ENCODE measurements at places on chromosomes 12 and 14.

DNA sequence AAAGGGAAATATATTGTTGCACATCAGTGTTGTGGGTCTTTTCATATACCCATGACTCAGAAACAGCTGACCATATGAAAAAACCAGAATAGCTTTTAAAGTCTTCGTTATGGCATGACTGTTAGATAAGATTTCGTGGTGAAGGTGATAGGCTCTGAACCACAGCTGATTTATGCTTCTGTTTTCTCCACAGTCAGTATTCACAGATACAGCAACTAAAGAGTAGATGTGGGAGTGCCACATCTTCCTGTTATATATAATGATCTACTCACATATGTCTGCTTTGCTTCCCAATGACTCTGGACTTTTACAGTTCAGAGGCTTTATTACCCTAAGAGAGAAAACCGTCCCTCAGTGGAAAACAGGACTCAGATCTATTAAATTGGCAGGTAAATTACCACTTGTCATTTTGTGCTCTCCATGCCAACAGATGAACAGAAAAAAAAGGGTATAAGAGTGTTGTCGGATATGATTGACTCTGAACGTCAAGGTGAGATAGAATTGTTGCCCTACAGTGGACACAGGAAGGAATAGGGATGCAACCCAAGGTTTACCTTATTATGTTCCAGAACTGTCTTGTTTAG is 1037.1 kb downstream of the GALC start:
- DNase-seq, result no peak

DNA sequence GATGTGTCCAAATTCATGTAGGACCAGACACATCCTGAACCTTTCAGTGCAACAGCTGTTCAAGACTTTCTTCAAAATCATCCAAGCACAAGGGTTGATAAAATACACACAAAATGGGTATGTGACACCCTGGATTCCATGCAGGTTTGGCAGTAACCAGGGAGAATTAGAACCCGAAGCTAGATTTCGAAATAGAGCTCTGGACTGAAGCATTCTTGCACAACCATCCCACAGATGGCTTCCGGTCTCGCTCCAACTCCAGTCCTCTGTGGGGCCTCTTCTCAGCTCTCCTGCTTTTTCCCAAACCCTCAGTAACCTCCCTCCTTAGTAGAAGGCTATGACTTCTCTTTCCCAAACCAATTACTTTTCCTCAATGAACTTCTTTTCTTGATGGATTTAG is 171.3 kb downstream of the TTC7B start:
- DNase-seq, result no peak

- no peak for DNase-seq
Observed at GRCh38 chr12:92244036-92244435, 98.4 kb upstream of the BTG1 start.

DNA sequence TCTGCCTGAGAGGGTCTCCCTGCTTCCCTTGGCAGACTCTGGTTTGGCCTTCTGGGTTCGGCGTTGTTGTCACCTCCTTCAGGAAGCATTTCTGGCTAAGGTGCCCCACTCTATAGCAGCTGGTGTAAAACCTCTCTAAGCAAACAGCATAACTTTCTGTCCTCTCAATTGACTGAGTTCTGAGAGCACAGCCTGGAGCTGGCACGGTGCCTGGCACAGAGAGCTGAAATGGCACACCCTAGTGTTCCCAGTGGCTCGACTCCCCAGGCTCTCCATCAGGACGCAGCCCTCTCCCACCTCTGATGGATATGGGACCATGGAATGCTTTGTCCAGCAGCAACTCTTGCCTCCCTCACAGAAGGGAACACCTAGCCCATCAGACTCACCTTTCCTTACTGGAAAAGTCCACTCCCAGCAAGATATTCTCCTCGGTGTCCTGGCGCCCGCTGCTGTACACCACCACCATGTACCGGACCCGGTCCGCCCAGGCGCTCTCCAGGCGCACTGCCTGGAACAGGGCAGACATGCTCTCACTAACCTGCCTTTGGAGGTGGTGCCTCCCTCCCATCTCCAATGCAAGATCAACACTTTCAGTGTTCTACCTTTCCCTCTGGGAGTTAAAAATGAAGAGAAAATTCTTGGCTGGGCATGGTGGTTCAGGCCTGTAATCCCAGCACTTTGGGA is 40.6 kb downstream of the SSH1 start:
- DNase-seq, result no peak

DNA sequence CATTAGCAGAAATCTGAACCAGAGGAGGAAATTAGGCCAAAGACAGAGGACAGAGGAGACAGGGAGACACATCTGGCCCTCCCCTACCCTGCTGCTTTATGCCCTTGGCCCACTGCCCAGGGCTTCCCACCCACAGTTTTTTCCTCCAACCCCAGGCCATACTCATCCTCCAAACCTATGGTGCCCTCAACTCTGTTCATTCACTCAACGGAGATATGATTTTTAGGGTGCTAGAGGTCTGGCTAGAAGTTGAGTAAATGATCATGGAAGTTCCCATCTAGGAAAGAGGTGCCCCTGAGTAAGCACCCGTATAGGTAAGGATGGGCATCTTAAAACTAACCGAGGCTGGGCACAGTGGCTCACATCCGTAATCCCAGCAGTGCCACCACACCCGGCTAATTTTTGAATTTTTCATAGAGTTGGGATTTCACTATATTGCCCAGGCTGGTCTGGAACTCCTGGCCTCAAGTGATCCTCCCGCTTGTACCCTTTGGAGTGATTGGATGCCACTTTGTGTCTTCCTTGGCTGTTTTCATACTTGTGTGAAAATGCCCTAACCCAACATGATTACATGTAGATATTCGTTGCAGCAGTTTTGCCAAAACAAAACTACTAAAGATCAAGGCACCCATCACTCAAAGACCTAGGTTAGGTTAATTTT is 4.4 kb downstream of the KRT18 start:
- DNase-seq, result no peak

GRCh38 chr14:87492561-87492960 is 500.4 kb downstream of the GALC start:
- no peak for DNase-seq

DNA sequence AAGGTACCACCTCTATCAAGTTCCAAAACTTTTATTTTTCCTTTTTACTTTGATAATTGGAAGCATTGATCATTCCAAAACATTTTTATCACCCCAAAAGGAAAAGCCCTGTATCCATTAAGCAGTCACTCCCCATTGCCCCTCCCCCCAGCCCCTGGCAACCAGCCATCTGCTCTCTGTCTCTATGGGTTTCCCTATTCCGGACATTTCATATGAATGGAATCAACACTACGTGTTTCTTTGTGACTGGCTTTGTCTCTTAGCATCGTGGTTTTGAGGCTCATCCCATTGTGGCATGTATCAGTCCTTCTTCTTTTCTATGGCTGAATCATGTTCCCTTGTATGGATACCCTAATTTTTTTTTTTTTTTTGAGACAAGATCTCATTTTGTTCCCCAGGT is 18.0 kb upstream of the PHETA1 start:
- DNase-seq, result no peak

DNA sequence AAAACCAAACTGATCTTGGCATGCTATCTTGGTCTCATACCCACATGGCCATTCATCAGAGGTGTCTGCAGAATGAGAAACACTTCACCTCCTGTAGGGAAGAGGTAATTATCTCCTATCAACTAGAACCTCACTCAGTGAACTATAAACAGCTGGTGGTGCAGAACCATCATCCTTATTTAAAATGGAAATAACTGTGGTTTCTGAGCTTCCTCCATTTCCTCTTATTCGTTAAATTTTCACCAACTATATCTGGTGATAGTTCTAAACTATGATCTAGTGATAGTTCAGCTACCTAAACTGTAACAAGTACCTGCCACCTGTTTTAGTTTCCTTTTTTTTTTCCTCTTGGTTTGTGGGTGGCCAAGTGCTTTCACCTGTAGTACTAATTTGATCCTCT is 218.5 kb downstream of the FUT8 start:
- DNase-seq, result no peak

- no peak for DNase-seq
Observed at GRCh38 chr12:19075711-19076340, 53.7 kb upstream of the PLEKHA5 start.

- DNase-seq, result no peak
Observed at GRCh38 chr14:45120096-45120495, 14.2 kb downstream of the FKBP3 start.

DNA sequence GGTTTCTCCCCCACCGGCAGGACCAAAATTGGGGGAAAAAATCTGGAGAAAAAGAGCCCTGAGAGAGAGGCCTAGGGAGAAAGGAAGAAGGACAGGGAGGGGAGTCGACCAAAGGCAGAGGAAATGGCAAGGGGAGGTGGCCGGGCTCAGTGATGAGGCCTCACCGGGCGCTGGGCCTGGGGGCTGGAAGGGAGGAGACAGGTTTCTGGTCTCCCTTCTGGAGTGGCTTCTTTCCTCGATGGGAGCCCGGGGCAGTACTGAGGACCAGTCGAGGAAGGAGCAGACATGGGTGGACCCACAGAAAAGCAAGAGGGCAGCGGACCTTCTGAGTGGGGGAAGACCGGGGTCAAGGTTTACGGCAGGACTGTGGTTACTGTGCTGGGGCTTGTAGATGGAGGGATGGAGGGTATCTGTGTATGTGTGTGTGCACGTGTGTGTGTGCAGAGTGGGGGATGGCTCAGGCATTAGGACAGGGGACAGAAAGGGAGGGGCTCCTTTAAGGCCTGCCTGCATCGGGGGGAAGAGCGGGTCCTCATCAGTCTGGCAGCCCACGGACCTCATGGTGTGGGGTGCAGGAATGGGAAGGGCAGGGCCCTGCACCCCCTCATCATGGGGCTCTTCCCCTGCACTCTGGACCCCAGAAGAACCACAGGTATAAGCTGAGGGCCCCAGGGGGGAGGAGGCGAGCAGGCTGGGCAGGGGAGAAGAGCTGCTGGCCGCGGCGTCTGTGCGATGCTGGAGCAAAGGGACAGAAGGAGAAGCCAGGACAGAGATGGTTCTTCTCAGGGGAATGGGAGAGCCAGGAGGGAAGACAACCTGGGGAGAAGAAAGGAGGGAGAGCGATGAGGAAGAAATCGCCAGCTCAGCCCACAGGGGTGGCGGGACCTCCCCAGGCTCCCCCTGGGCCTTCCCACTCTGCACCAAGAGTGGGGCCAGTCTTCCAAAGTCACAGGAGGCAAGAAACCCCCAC is 15.1 kb upstream of the RPLP0 start:
- DNase-seq, result no peak

DNA sequence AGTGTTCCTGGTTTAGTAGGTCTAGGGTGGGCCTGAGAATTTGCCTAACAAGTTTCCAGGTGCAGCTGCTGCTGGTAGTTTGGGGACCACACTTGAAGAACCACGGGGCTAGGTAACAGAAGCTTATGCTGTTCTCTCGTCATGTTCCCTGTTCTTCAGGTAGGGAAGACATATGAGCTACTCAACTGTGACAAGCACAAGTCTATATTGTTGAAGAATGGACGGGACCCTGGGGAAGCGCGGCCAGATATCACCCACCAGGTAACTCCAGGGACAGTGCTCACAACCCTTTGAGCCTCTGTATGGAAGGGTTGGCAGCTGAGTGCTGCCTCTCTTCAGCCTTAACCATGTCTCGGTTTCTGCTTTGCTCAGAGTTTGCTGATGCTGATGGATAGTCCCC is 3.5 kb downstream of the EMG1 start:
- DNase-seq, result no peak

GRCh38 chr14:53949201-53949600 is 7.4 kb downstream of the BMP4 start:
- DNase-seq, result no peak

DNA sequence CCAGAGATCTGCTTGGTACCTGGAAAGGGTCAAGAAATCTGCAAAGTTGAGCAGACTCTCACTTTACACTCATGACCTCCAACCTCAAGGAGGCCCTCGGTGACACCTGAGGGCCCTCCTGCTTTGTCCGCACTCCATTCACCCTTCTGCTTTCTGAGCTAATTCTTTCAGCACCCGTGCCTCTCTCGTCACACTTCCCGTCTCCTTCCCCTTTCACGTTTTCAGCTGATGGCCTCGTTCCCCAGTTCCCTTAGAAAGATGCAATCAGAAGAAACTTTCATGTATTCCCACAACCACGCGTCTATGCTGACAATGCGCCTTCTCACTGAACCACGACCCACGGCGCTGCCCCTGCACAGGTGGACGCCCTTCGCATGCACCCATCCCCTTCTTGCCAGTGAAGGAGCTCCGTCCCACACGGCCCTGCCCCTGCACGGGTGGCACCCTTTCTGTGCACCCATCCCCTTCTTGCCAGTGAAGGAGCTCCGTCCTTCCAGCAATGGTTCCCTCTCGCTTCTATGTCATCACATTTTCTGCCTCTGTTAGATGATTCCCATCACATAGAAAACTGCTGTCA is 340.1 kb upstream of the FKBP4 start:
- no peak for DNase-seq

DNA sequence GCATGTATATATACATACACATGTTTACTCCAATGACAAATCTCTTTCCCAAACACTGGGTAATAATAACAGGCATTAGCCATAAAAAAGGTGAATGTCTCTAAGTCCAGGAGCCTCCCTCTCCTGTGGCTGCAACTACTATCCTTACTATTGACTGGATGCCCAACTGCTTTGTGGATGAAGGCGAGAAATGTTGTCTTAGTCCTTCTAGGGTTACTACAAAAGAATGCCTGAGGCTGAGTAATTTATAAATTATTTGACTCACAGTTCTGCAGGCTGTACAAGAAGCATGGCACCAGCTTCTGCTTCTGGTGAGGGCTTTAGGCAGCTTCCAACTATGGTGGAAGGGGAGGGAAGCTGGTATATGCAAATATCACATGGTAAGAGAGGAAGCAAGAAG is 366.0 kb upstream of the DDHD1 start:
- no peak for DNase-seq

- DNase-seq, result no peak
Observed at GRCh38 chr12:106978035-106978800, 8.7 kb downstream of the MTERF2 start.

DNA sequence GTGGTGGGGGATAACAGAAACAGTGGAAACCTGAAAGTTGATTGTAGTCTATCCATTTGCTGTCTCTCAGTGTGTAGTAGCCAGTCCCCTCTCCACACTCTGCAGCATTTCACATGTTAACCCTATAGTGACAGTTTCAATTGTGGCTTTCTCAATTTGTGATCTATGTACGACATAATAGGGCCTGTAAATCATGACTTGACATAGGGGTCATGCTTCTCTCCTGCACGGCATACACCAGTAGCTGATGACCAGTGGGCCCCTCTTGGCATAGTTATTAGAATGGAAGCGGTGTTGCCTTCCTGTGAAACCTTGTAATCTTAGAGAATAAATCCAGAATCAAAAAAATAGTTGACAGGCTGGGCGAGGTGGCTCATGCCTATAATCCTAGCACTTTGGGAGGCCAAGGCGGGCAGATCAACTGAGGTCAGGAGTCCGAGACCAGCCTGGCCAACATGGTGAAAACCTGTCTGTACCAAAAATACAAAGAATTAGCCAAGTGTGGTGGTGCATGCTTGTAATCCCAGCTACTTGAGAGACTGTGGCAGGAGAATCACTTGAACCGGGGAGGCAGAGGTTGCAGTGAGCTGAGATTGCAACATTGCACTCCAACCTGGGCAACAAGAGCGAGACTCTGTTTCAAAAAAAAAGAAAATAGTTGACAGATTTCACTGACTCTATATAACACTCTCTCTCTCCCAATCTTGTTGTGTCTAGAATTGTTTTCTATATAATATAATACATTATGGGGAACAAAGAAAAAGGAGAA is 44.6 kb upstream of the VSX2 start:
- no peak for DNase-seq

GRCh38 chr12:75208856-75209811 is 505 bp downstream of the KCNC2 start:
- no peak for DNase-seq

Data from activated T-cell treated with anti-CD3 and anti-CD28 coated beads for 24 hours (primary cell).